ENCODE measurements at places on chromosomes 3 and 15.

DNA sequence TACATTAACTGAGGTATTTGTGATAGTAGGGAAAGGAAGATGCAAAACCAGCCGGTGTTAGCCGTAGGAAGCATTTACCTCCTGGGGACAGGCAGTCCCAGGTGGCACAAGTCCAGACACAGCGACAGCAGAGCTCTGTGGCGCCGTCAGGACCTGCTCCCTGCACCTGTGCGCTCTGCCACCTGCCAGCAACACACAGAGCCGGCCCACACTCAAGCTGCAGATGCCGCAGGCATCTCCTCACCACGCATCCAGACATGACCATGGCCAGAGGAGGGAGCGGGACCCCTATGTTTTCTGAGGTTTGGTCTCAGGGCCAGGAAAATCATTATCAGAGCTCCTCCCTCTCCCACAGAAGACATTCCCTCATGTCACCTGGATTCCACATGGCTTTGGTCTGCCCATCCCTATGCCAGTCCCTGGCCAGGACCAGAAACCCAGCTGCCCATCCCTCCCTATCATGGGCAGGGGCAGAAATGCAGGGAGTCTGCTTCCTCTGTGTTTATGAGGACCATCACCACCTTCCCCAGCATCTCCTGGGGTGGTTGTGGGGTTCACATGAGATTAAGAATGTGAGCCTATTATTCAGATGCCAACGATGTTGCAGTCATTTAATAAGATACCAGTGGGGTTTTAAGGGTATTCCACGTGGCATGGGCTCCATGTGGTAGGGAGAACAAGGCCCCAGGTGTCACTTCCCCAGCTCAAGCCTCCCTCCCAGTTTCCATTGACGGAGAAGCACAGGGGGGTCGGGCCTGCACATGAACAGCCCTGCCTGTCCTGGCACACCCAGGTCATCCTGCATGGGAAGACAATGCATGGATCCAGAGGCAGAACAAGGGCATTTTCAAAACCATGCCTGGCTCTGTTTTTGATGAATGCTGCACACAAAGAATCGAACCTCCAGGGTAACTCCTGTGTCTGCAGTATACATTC is 251.1 kb downstream of the OCA2 start:
- no peak for DNase-seq

- DNase-seq: no peak
These were observed 315.6 kb downstream of the SOX2 start for GRCh38 chr3:182027366-182027765.

- DNase-seq: peak; percentile 80
These were observed 24.3 kb downstream of the FILIP1L start for GRCh38 chr3:100089812-100090668.

DNA sequence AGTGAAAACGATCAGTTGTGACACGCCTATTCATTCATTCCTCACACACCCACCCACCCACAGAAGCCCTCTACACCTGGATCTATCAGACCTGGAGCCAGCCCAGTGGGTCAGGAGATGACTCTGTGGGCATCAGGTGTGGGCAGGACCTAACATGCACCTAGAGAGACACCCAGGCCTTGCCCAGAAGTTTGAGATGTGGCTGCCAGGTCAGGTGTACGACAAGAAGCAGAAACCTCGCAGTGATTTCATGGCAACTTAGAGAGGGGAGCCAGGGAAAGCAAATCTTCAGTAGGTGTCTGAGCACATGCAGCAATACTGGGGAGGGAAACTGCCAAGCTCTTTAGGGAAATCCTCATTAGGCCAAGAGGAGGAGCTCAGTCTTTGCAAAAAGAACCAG is 264.7 kb upstream of the ROPN1 start:
- DNase-seq: no peak

GRCh38 chr3:176712191-176712590 is 485.1 kb downstream of the TBL1XR1 start:
- DNase-seq: no peak

Data from EH (cell line).